Neural crest cell (in vitro differentiated cells): ENCODE measurements at places on chromosomes 4 and X. TPM values are rescaled to one million over a fixed set of nuclear protein-coding genes. Genes with fewer than 3 reads are reported as not detected.

SSX1 gene
- not detected in 2 replicates for total RNA-seq

XAGE1A gene
- total RNA-seq, result not detected in 2 replicates

DNA sequence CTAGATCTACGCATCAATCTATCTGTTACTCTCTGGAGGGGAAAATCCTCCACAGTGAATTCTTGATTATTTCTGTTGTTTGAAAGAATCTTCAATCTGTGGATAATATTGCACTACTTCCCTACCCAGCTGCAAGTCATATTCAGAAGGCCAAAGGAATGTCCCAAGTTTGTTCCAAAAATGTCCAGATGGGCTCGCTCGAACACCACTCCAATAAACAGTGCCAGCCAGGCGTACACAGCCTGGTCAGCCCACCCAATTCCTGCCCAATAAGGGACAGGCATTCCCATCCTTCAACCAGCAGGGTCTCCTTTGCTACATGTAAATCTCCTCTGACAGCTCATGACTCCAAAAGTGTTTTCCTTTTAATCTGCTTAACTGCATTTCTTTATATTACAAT is 80.7 kb upstream of the GPM6B start:
- DNase-seq, result no peak

DNA sequence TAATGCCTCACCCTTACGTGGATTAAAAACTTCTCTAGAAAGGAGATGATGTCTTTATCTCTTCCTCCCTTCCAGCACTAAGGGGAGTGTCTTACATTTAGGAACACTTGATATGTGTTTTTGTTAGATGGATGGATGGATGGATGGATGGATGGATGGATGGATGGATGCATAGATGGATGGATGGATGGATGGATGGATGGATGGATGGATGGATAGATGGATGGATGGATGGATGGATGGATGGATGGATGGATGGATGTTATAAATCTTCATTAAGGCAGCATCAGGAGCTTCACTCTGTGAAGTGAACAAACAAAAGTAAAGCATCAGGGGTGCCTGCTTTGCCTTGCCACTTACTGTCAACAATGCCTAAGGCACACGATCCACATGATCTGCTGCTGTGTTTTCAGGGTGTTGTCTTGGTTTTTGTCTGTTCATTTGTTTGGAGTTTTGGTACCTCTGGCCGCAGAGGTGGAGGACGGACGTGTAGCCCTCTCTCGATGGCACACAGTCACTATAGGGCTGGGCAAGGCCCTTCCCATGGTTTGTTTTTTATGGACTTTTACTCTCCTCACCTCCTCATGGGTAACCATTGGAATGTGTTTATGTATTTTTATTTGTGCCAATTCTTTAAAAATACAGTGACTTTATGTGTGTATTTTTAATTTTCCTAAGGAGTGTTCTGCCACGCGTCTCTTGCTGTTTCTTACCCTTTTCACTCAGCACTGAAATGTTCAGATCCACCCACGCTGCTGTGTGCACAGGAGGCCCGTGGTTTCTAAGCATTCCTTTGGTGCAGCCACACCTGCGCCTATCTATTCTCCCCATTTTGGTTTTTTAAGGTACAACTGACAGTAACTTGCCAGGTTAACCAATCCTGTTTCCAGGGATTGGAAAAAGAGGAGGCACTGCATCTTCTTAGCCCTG is 91.8 kb upstream of the ENPP6 start:
- no peak for DNase-seq

GRCh38 chr4:39133623-39134022 is 48.7 kb upstream of the WDR19 start:
- no peak for DNase-seq

- DNase-seq, result peak; percentile 69
These were observed 28.4 kb downstream of the TRMT44 start for GRCh38 chr4:8468746-8469535.

DNA sequence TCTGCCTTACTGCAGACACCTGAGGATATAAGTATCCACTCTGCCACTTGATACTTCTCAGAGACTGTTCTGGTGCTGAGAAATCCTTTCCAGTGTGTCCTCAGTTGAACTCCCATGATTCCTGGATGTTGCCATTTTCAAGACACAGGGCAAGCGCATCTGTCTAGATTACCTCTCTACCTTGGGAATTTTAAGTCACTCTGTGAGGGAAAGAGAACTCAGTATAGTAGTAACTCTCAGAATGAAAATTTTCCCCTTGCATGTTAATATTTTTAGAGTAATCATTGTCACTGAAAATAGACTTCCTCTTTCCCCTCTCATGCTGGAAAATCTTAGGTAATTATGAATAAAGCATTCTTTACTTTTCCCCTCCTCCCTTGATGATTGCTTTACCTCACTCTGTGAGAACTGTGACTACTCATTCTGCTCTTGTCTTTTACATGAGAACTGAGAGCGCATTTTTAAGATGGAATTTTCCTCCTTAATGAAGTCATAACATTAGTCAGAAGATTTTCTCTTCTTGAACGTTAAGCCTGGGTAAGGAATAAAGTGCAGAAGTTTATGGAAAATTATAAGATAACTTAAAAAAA is 45.0 kb downstream of the TET2 start:
- DNase-seq, result no peak

DNA sequence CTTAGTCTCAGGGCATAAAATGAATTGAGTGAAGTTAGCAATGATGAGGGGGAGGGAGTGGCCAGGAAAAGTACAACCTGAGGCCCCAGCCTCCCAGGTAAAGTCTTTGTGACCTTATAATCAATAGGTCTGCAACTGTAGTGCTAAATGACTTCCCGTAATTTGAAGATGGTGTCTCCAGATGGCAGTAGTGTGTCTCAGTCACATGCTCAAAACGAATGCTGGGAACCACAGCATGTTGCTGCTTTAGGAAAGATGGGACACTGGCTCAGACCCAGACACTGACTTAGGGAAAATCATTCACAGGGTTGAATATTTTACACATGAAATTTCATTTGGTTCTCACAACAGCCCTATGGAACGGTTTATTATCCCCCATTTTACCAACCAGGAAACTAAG is 10.3 kb downstream of the SRPX2 start:
- no peak for DNase-seq

NSUN7 gene
- total RNA-seq, result 4.4 and 4.7 TPM in 2 replicates

GRCh38 chr4:143399113-143399949 is 62.7 kb downstream of the GAB1 start:
- no peak for DNase-seq

CYBB gene
- total RNA-seq, result not detected in 2 replicates

- DNase-seq, result no peak
These were observed 89.7 kb downstream of the SPANXN4 start for GRCh38 chrX:143115466-143115865.

GRCh38 chr4:92968556-92968955 is 664.8 kb downstream of the GRID2 start:
- DNase-seq, result no peak

UGT2B11 gene
- not detected in 2 replicates for total RNA-seq

DNA sequence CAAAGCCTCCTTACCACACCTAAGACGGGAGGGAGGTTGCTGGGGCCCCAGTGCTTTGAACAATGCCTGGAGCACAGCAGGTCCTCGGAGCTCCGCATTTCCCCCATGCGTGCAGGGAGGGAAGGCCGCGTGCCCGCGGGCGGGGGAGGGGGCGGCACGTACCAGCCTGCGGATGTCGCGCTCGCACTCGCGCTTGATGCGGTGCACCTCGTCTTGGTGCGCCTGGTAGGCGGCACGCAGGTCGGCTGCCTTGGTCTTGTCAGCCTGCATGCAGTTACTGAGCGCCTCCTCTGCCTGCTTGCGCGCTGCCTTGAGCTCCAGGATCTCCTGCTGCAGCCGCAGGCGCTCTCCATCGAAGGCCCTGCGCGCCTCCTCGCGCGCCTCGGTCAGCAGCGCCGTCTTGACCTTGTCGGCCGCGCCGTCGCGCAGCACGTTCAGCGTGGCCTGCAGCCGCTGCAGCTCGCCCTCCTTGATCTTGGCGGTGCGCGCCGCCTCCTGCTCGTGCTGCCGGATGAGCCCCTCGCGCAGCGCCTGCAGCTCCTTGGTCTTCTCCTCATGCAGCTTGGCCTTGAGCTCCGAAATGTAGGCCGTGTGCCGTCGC is 87.2 kb upstream of the C4orf50 start:
- no peak for DNase-seq

ETDA gene
- total RNA-seq, result not detected in 2 replicates

GRIA3 gene
- total RNA-seq, result 1.4 and 2.2 TPM in 2 replicates

- DNase-seq, result no peak
These were observed 477.4 kb downstream of the ACTRT1 start for GRCh38 chrX:127574829-127575228.

DNA sequence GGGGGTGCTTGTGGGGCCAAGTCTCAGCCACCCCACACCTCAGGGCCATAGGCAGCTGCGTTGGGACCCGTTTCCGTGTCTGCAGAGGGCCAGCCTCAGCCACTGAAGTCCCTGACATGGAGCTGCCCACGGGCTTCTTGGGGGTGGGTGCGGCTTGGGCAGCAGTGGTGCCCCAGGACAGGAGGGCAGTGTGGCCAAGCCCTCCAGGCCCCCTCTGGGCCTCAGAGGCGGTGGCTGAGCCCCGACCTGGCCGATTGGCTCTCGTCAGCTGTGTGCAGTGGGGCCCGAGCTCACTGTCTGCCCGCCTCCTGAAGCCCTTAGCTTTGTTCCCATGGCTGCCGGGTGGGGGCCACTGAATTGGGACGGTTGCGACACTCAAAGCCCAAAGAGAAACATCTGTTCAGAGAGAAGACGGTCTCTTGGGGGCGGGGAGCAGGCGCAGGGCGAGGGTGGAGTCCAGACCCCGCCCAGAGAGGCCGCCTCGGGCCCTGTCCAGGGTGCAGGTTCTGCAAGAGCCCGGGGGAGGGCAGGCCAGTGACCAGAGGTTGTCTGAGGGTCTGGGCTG is 9.1 kb downstream of the FGFR3 start:
- no peak for DNase-seq

DNA sequence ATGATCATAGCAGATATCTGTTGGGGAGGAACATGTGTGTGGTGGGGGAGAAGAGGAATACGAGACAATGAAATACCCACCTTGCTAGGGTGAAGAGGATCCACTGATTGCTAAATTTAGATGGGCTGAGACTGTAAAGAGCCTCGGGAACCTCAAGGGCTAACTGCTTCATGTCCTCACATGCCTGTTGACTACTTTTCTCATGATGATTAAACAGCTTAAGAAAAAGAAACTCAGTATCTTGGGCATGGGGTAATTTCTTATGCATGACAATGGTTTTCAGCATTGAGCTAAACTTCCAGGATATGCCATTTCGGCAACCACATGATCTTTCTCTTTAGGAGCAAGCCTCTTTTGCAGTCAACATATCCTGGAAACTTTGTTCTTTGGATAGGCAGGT is 3.9 kb upstream of the LNX1 start:
- DNase-seq, result no peak

- DNase-seq, result no peak
These were observed 96.1 kb downstream of the RPA4 start for GRCh38 chrX:96979766-96980165.

CRMP1 gene
- 245 and 251 TPM in 2 replicates for total RNA-seq

ERVMER34-1 gene
- total RNA-seq, result 3.2 and 3.3 TPM in 2 replicates
